ENCODE measurements at places on chromosomes 16 and 17.

DNA sequence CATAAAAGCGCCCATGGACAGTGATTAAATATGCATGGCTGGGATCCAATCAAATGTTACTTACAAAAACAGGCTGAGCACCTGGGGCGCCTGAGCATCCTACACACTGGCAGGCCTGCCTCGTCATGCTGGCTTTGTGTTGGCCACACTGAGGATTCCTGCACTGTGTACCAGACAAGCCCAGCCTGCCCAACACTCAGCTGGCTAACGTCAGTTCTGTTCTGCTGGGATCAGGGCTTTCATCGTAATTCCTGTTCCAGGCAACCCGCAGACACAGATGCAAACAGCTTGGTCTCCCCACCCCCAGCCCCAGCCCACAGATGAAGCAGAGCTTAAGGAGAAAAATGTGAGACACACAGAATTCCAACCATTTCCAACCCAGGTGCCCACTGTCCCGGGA is 30.7 kb downstream of the PIMREG start:
- DNase-seq, result no peak

DNA sequence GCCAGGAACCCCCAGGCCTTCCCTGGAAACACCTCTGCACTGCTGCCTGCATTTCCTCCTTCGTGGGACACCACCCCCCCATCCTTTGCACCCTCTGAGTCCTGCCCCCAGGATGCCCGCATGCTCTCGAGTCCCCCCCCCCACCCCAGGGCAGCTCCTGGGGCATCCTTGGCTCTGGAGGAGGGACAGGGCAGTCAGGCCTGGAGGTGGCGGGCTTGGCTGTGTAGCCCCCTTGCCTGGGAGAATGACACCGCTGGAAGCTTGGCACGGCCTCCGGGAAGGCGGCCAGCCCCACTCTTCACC is 98.9 kb upstream of the GSE1 start:
- no peak for DNase-seq

- no peak for DNase-seq
These were observed 20.9 kb upstream of the ABCC1 start for GRCh38 chr16:15928261-15929104.

DNA sequence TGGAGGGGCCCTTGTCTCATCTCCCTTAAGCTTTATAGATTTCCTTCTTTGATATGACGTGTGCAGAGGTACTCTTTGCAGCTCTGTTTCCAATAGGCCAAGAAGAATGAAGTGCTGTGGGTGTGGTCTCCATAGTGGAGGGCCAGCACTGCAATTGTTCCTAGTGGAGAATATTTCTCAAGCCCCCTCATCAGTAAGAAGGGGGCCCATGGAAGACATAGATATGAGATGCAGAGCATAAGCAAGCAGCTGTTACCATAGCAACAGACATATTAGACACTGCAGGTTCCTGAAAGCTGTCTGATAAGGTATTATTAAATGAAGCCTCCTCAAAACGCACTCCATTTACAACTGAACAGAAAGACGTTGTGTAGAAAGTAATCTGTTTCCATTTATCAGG is 240.7 kb downstream of the ZFHX3 start:
- DNase-seq, result no peak

DNA sequence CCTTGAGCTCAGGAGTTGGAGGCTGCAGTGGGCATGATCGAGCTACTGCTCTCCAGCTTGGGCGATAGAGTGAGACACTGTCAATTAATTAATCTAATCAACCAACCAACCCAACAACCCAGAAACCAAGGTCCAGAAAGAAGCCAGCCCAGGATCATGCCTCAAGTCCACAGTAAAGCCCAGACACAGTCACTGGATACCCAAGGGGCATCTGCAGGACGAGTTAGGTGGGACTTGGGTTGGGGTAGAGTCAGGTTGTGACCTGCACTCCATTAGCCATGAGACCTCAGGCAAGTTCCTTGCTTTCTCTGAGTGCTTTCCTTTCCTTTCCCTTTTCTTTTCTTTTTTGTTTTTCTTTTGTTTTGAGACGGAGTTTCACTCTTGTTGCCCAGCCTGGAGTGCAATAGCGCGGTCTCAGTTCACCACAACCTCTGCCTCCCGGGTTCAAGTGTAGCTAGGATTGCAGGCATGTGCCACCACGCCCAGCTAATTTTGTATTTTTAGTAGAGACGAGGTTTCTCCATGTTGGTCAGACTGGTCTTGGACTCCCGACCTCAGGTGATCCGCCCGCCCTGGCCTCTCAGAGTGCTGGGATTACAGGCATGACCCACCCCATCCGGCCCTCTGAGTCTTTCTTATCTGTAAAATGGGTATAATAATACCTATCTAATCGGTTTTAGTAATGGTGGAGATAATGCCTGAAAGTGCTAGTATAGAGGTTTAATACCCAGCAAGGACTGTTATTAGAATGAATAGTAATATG is 3.5 kb upstream of the HSD17B1 start:
- DNase-seq, result no peak

DNA sequence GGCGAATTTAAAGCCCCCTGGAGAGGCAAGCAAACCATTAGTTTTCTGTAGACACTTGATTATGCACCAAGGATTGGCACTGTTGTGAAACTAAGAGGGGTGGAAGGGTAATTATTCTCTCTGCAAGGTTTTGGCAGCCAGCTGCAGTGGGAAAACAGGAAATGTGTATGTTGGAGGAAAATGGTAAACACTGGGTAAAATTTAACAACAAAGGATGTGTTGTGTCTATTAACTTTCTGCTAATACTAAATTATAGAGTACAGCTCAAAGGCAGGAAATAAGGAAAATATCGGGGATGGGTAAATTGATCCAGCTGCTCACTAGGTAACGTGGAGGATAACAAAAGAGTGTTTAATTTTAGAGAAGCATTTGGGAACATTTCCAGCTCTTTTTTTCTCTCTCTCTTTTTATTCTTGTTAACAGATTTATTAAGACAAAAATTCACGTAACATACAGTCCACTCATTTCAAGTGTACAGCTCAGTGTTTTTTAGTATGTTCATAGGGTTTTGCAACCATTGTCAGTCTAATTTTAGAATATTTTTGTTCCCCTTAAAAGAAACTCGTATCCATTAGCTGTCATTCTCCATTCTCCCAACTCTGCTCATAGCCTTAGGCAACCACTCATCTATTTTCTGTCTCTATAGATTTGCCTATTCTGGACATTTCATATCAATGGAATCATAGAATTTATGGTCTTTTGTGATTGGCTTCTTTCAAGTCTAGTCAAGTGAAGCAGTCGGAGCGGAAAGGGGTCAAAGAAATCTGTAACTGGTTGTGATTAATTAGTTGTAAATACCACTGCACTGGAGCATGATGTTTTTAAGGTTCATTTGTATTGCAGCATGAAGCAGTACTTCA is 41.8 kb downstream of the TANGO6 start:
- no peak for DNase-seq

DNA sequence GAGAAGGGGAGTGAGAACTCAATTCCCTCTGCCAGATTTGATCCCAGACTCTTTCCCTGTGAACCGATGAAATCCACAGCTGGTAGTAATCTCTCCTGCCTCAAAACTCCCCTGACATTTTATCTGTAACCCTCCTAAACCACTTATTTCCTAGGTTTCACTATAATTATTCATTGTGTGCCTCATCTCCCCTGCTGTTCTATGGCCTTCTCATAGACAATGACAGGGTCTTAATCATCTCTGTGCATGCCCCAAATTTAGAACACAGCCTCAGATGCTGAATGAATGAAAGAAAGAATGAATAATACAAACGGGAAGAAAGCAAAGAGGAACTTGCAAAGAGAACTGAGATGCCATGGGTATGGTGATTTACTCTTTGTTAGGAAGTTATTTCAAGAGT is 451.1 kb downstream of the HS3ST3B1 start:
- DNase-seq, result no peak
